ENCODE measurements at places on chromosomes 6 and 20.

DNA sequence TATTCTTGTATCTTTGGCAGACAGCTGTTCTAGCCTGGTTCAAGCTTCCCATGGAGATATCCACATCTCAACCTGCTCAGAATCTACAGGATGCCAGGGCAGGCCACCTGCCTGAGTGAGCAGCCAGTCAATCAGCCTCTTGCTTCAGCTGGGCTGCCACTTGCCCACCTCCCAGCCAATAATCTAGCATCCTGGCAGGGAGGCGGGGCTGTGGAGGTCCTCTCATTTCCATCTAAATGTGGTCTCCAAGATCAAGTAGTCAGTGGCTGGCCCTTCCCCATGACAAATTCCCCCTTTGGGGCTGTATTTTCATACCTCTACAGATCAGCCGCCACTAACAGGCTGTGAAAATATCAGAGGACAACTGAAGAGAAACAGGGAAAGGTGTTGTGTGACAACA lies 33.0 kb upstream of the SPDEF start:
- DNase-seq: no peak

DNA sequence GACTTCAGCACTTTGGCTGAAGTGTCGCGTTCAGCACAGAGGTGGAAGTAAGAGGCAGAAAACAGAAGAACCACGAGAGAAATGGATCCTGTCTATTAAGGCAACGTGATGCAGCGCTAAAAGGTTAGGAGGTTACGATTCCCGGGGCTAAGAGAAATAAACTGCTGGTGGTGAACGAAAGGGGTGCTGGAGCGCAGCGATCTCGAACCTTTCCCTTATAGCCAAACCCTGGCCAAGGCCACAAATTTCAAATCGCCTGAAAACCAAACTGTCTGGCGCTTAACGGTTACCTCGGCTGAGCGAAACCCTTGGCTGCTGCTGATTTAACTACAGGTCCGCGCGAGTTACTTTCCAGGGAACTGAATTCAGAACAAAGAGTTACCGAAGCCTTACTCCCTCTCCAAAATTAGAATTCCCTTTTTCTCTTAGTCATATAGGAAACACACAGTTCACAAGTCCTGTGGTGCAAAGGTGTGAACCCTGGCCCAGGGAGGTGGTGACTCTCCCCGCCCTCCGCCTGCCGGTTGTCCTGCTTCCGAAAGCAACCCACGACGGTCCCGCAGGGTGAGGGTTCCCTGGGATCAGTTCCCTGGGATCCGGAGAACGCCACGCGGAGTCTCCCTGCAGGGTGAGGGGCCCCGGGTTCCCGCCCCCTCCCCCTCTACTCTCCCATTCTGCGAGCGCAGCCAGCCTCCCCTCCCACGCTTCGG lies 1.3 kb upstream of the SLC35D3 start:
- no peak for DNase-seq

- DNase-seq: no peak
These were observed 3.8 kb downstream of the COL12A1 start for GRCh38 chr6:75201901-75202672.

- no peak for DNase-seq
These were observed 13.6 kb upstream of the HLA-C start for GRCh38 chr6:31285486-31285885.

- no peak for DNase-seq
These were observed 32.7 kb upstream of the MARCKS start for GRCh38 chr6:113824411-113824810.

GRCh38 chr6:16228709-16229665 lies 9.4 kb upstream of the GMPR start:
- no peak for DNase-seq

DNA sequence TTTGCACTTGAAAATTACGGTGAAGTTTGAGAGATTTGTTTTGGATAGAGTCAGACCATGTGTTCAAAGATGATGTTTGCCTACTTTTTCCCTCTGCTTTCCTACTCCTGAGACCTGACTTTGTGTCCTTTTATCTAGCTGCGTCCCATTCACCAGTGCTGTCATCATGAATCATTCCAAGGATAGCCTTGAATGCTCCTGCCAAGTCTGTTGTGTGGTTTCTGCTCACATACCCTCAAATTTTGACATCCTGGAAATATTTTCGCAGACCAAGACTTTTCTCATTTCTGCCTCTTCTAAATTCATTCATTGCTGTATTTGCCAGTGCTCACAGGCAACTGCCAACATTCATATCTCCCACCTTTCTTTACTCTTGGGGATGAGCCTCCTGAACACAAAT lies 175.9 kb upstream of the SCGN start:
- DNase-seq: no peak

GRCh38 chr6:24824142-24824938 lies 25.6 kb upstream of the ARMH2 start:
- no peak for DNase-seq

DNA sequence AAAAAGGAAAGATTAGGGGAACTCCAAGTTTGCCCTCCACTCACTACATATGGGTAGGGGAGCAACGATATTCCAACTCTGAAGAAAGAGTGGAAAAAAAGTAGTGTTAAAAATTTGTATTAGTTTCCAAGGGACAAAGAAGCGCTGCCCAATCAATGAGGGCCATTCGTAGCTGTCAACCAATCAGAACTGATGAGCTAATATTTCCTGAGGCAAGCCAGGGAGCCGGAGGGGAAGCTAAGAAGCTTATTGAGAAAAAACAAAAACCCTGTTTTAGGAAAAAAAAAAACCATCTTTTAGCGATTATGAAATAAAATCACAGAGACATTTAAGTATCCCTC lies 59.5 kb downstream of the TRIM38 start:
- peak; percentile 15 for DNase-seq

DNA sequence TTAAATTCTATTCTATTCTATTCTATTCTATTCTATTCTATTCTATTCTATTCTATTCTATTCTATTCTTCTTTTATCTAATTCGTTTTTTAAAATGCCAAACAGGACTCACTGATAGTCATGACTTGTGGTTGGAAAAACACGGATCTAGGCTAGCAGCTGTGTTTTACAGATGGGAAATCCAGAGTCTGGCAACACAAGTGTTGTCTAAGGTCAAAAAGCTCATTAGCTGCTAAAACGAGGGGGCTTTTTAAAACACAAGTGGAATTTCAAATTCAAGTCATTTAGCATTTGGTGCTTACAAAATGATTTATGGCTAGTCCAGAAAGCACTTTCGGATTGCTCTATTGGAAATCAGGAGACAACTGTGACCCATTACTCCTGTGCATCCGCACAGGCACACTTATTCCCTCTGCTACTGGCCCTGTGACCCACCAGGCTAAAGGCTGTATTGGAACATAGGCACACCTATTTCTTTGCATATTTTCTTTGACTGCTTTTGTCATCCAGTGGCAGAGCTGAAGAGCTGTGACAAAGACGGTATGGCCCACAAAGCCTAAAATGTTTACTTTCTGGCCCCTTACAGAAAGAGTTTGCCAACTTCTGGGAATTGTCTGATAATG lies 17.8 kb upstream of the MLIP start:
- DNase-seq: no peak

DNA sequence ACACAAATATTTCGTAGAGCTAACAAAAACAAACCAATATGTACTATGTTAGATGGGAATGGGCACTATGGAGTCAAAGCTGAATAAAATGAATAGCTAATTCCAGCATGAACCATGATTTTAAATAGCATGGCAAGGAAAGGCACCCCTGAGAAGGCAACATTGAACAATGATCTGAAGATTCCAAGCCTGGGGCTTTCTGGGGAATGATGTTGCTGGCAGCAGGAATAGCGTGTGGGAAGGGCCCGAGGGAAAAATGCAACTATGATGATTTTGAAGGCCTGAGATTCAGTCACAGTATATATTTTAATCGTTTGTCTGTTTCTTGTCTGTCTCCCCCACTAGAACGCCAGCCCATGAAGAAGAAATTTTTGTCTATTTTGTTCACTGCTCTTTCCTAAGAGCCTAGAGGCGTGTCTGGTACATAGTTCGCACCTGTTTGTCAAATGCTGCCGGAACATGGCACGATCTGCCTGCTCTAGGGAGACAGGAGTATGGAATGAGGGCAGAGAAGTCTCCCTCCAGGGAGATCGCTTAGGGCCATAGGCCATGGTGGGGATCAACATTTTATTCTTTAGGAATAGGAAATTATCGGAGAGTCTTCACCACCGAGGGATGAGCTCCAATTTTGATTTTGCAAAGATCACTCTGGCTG lies 84.8 kb upstream of the EYA2 start:
- DNase-seq: no peak

DNA sequence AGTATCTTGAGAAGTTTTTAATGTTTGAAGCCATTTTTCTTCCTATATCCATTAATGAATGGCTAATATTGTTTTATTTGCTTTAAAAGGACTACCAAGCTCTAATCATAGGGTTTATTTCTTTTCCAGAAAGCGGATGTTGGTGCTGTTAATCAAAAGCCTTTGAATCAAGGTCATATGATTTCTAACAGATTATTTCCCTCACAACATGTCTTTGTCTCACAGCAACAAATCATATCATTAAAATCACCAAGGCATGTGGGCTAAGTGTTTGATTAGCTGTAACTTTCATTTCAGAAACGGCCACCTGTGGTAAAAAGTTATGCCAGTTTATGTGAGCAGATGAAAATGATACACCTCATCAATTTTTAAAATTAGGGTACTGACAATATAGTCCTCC lies 21.7 kb downstream of the TRAF3IP2 start:
- no peak for DNase-seq

- DNase-seq: no peak
These were observed 25.7 kb downstream of the SLC2A4RG start for GRCh38 chr20:63765082-63765873.

- DNase-seq: no peak
These were observed 23.9 kb downstream of the ZNF337 start for GRCh38 chr20:25672659-25673235.

DNA sequence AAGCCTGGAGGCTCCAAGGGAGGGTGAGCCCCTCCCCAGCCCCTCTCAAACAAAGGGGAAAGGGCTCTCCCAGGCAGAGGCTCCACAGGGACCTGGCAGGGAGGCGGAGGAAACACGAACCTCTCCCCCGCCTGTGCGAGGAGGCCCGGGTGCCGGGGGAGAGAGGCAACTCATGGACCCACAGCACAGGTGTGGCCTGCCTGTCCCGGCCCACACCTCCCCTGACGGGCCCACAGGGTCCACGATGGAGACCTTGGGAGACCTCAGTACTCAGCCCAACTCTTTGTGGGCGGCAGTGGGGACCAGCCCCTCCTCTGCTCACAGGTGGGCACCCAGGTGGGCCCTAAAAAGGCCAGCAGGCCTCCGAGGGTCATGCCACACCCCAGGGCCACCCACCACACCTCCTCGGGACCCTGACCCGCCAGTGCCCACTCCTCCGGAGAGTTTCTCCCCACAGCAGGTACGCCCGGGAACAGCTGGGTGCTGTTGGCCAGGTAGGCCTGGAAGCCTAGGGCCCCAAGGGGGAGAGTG lies 12.2 kb downstream of the LAMA5 start:
- DNase-seq: no peak

GRCh38 chr6:150651808-150652470 lies 52.3 kb downstream of the PLEKHG1 start:
- DNase-seq: no peak

- no peak for DNase-seq
These were observed 9.0 kb upstream of the FOXC1 start for GRCh38 chr6:1600764-1601157.

- no peak for DNase-seq
These were observed 18.0 kb downstream of the KLHL31 start for GRCh38 chr6:53647462-53648094.

DNA sequence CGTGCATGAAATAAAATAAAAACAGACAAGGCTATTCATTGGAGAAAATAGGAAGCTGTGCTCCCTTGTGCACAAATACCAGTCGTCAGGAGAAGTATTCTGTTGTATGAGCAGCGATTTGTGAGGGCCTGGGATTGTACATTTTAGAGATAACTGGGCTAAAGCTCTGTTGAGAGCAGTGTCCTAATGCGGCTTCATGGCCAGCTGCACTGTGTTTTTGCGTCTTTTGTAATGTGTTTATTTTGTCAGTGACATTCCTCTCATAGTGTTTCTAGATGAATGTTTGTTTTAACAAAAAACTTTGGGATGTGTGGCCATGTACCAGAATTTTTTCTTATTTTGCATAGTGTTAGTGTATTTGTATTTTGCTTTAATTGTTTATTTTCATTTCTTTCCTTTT lies 14.8 kb downstream of the ERMARD start:
- DNase-seq: no peak

GRCh38 chr20:16520154-16520553 lies 53.1 kb downstream of the KIF16B start:
- DNase-seq: no peak

DNA sequence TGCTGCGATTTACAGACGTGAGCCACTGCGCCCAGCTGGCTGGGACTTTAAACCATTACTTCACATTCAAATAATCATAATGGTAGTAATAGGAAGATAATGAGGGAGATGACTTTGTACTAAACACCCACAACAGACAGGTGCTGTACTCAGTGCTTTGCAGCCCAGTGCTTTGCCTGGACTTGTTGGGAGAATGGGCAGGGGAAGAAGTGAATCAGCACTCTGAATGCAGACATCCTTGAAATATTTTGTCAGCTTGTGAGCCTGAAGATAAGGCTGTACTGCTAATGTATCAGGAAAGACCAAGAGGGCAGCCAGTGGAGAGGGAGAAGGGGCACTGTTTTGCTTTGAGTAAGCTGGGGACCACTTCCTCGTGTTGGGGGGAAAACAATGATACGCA lies 17.4 kb downstream of the NKX2-2 start:
- DNase-seq: no peak

DNA sequence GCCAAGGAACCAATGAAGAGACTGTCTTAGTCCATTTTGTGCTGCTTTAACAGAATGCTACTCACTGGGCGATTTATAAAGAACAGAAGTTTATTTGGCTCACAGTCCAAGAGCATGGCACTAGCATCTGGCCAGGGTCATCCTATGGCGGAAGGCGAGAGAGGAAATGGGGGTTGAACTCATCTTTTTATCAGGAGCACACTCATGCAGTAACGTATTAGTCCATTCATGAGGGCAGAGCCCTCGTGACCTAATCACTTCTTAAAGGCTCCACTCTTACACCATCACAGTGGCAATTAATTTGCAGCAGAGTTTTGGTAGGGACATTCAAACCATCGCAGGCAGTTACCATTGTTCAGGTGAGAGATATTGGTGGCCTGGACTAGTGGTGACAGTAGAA lies 8.5 kb downstream of the ARFGEF2 start:
- no peak for DNase-seq

DNA sequence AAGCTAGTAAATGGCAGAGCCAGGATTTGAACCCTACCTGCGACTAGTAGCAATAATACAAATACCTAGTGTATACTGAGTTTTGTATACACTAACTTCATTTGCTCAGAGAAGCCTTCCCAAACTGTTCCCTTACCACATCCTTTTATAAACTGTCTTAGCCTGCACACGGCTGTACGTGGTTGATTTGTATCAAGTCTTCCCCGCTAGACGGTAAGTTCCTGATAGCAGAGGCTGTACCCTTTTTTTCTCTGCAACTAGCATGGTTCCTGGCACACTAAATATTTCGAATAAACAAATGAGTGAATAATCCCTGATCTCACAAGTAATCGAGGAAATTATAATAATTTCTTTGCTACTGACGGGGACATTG lies 636 bp downstream of the RTF2 start:
- no peak for DNase-seq
